ENCODE measurements at places on chromosomes 3 and 15. TPM values are rescaled to one million over a fixed set of nuclear protein-coding genes. Genes with fewer than 3 reads are reported as not detected.
A peak's percentile ranks its signal among the peaks of the same experiment; 100 is the strongest.

- DNase-seq, result no peak
Measured at GRCh38 chr3:18438586-18438985, 13.4 kb upstream of the SATB1 start.

DNA sequence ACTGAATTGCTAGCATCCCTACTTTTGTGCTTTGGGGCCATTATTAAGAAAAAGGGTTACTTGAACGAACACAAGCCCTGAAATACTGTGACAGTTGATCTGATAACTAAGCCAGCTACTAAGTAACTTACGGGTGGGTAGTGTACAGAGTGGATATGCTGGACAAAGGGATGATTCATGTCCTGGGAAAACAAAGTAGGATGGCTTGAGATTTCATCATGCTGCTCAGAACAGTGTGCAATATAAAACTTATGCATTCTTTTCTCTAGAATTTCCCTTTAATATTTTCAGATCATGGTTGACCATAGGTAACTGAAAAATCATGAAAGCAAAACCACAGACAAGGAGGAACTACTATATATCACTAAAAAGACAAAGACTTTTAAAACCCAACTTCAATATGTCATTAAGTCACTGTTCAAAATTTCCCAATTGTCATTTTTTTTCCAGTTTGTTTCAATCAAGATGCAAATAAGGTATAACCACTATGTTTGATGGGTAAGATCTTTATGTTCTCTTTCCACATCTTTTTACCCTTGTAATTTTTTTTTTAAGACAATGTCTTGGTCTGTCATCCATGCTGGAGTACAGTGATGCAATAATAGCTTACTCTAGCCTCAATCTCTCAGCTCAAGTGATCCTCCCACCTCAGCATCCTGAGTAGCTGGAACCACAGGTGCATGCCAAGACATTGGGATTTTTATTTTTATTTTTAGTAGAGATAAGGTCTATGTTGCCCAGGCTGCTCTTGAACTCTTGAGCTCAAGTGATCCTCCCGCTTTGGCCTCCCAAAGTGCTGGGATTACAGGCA lies 67.7 kb downstream of the IFT80 start:
- DNase-seq, result peak; percentile 2

DNA sequence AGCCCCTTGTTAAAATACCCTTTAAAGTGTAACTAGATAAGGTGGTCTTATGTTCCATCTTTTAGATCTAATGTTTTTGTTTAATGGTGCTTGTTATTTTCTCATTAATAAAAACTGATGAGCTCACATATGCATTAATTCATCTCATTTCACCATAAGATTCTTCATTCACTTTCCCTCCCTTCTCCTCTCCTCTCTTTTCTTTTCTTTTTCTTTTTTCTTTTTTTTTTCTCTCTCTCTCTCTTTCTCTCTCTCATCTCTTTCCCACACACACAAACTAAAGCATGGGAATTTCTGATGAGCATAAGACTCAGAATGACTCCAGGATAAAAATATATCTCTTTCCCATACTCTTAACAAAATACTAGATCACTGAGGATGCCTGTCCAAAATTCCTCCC lies 49.6 kb downstream of the MECOM start:
- no peak for DNase-seq

DNA sequence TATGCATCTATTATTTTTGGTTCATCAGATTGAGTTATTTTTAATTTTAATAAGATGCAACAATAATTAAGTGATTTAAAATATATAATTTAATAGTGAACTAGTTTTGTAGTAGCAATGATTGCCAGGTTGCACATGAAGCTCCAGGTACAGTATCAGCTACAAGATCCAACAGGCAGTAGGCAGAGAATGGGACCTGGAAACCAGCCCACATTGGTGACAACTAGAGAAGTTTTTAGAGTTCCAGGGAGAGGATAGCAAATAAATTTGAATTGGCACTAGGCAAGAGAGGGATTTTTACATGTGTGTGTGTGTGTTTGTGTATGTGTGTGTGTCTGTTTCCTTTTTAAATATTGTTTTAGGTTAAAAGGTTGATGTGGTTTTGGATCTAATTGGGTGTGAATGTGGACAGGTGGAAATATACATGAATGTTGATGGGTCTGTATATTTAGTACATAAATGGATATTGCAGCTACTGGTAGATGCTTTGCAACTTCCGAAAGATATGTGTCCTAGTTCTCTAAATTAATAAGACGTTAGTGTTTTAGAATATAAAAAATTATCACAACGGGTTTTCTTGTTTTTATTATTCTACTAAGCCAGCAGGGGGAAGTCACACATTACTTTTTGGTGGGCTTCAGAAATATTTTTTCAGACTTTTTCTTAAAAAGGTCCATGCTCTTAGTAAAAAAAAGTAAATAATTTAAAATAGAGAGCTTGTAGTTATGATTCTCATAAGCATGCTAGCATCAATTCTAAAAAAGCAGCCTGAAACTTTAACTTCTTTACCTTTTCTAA lies 110.1 kb upstream of the GBE1 start:
- DNase-seq, result no peak

- no peak for DNase-seq
Measured at GRCh38 chr15:69388260-69388705, 25.9 kb upstream of the KIF23 start.

GRCh38 chr3:49650177-49650576 lies 24.0 kb upstream of the APEH start:
- no peak for DNase-seq

DNA sequence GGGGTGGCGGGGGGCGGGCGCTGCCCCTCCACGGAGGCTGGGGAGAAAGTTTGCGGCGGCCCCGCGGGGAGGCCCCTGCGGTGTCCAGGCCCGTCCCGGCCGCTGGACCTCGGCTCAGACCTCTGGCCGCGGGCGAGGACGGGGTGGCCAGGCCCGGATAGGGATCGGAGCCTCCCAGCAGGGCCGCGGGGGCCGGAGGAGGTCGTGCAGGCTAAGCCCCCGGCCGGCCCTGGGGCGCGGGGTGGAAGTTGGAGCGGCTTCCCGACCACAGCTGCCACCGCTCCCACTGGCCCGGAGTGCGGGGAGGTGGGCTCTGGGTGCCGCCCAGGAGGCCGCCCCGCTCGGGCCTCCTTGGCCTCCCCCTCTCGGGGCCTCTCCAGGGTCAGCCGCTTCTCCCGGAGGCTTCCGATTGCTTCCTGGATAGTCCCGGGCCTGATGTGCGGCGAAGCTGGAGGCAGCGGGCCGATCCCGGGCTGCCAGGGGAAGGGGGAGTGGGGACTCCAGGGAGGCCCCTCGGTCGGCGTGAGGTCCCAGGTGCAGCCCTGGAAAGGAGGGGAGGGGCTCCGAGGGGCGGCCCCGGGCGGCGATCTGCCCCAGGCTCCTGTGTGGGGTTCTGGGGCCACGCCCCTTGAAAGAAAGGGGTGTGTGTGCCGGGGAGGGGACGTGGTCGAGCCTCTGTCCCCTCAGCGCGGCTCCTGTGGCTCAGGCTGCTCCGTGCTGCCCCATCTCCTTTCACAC lies 907 bp downstream of the PLXNA1 start:
- DNase-seq, result no peak

GRCh38 chr15:69576035-69576526 lies 123.5 kb downstream of the RPLP1 start:
- DNase-seq, result no peak

DNA sequence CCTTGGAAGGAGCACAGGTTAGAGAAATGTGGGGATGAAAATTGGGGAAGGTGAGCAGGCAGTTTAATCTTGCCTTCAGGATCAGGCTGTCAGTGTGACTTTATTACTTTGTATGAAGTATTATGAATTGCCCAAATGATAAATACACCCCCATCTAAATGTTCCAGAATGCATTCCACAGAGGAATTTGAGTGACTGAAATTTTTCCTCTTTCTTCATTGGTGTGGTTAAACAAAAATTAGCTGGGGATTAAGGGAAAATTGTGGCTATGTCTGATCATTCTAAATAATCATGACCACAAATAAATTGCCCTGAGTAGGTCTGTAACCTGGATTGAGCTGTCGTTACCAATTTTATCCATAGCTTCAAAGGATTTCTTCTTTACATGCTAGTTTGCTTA lies 33.5 kb downstream of the FAM98B start:
- no peak for DNase-seq

DNA sequence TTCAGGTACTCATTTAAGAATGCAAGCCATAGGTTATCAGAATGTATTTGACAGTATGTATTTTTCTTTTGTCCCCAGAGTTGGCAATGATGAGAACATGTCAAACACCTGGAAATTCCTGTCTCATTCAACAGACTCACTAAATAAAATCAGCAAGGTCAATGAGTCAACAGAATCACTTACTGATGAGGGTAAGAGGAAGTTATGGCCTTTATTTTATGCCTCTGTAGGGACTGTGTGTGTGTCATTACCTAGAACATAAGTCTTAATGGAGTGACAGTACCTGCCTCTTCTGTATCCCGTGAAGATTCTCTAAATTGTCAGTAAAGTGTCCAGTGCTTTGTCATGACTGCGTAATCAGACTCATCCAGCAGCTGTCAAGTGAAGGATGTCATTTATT lies 77.5 kb downstream of the KLHL25 start:
- DNase-seq, result no peak

- DNase-seq, result peak; percentile 39
Measured at GRCh38 chr3:141941093-141941492, 64.7 kb downstream of the ATP1B3 start.

DNA sequence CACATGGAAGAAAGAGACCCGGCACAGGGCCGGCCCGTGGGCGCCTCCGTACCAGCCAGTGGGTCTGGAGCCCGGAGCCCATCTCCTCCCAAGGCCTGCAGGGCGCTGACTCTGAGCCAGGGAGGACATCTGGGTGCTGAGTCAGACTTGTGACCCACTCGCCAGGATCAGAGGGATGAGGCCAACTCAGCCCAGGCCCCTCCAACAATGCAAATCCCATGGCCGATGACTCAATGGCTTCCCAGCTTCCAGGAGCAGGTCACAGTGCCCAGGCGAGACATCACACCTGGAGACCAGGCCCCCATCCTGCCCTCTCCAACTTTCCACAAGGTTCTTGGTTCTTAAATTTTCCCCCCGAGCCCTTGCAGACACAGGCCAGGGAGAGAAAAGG lies 95.1 kb downstream of the LRIG1 start:
- no peak for DNase-seq

The MME gene
- total RNA-seq, result 11.6 TPM

The FSTL1 gene
- total RNA-seq, result 489 TPM

The GOLGA8T gene
- 0.23 TPM for total RNA-seq

The MUSTN1 gene
- total RNA-seq, result not detected

All from glomerular endothelial cell (primary cell).